Endodermal cell (in vitro differentiated cells): ENCODE measurements at places on chromosomes 5 and 9. TPM values are rescaled to one million over a fixed set of nuclear protein-coding genes. Genes with fewer than 3 reads are reported as not detected.

DNA sequence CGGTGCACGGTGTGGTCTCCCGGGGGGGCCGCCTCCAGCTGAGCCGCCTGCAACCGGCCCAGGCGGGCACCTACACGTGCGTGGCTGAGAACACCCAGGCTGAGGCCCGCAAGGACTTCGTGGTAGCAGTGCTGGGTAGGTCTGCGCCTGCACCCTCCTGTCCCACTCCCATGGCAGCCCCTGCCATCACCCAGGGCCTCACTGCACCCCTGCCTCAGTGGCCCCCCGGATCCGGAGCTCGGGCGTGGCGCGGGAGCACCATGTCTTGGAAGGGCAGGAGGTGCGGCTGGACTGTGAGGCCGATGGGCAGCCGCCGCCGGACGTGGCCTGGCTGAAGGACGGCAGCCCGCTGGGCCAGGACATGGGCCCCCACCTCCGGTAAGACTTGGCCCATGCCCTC, 53.8 kb upstream of the ASS1 start:
- no peaks in the 10 kb centered on the region for H3K36me3 ChIP-seq
- DNase-seq = no peak
- no peak overlapping the region for H3K4me3 ChIP-seq

DNA sequence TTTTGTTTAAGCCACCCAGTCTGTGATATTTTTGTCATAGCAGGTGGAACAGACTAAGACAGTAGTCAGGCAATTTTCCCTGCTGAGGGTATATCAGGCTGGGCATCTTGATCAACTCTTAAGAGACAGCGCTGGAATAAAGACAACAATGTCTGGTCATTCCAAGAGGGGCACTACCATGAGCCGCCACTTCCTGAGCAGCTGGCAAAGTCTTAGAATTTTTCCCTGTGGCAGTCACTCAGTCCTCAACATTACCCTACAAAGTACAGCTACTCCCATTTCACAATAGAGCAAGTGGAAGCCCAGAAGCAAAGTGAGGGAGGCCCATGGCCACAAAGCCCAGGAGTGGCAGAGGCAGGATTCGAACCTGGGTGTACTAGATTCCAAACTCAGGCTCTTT, 74.8 kb downstream of the SH3PXD2B start:
- no peaks in the 10 kb centered on the region for H3K27me3 ChIP-seq
- no peak overlapping the region for H3K27ac ChIP-seq
- DNase-seq = no peak
- peaks cover 66% of the 10 kb centered on the region for H3K36me3 ChIP-seq
- H3K4me3 ChIP-seq = no peak overlapping the region
- H3K4me1 ChIP-seq = no peaks in the 10 kb centered on the region

The OBP2A gene
- not detected in 3 replicates for total RNA-seq

DNA sequence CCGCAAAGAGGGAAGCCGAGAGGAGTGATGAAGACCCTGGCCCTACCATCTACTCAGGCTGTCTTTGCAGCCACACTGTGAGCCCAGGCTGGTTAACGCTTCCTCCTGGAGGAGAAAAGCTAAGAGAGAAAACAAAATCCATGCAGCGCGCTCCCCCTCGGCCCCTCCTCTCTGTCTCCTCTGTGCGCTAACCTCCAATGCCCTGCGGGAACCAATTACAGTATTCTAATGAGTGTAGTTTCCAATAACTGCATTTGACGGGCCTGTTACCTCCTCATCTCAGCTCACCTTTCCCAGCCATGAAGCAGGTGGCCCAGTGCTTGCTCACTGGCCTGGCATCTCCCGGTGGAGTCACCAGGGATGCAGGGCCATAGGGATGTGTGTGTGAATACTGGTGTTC, 565.5 kb downstream of the EBF1 start:
- H3K36me3 ChIP-seq = no peaks in the 10 kb centered on the region
- no peak overlapping the region for H3K27ac ChIP-seq
- no peaks in the 10 kb centered on the region for H3K4me1 ChIP-seq
- DNase-seq = peak; percentile 51

DNA sequence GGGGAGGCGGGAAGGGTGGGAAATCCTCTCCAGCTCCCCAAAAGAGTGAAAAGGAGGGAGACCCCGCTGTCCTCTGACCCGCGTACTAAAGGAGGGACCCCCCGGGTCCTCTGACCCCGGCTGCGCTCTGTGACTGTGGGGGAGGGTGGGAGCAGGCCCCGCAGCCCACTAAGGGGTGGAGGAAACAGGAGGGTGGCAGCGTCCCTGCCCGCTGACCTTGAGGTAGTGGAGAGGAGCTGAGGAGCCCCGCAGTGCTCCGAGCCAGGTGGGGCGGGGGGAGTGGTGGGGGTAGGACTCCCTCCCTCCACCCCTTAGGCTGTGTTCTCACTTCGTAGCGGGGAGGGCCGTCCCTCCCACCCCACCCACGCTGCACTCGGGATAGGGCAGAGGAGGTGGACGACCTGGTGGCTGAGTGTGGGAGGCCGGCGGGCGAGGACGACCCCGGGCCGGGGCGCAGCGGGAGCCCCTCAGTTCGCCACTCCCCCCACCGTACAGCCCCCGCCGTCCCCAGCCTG, 449 bp upstream of the ADCY2 start:
- H3K27ac ChIP-seq = no peak overlapping the region
- H3K36me3 ChIP-seq = no peaks in the 10 kb centered on the region
- H3K4me3 ChIP-seq = peak overlapping the region; percentile 79
- H3K27me3 ChIP-seq = peaks cover 6% of the 10 kb centered on the region
- DNase-seq = peak; percentile 84
- H3K4me1 ChIP-seq = peaks cover 4% of the 10 kb centered on the region

DNA sequence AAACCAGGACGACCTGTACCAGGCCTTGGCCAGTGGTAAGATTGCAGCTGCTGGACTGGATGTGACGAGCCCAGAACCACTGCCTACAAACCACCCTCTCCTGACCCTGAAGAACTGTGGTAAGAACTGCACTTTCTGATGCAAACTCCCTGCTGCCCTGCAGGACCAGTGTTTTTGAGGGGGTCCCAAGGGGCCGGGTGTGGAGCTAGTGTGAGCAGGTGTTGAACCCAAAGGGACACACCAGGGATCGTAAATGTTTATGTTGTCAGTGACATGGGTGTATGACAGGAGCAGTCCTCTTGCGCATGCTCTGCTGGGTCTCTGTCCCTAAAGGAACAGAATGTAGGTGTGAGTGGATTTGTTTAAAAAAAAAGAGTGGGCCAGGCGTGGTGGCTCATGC, 9.5 kb downstream of the GRHPR start:
- H3K27ac ChIP-seq = no peak overlapping the region
- H3K4me3 ChIP-seq = no peak overlapping the region
- H3K27me3 ChIP-seq = no peaks in the 10 kb centered on the region
- H3K36me3 ChIP-seq = peaks cover 86% of the 10 kb centered on the region
- H3K4me1 ChIP-seq = peaks cover 7% of the 10 kb centered on the region
- no peak for DNase-seq

DNA sequence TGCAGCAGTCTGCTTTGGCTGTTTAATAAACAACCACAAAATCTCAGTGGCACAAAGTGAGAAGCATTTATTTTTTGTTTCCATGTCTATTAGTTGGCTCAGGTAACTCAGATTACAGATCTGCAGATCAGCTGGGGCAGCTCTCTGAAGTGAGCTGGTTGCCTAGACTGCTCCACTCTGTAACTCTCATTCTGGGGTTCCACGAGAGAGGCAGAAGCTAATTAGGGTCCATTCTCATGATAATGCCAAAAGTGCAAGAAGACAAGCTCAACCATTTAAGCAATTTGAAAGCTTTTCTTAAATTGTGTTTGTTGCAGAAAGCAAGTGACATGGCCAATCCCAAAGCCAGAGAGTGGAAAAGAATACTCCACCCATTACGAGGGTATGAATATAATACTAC, 13.2 kb downstream of the MEIKIN start:
- DNase-seq = no peak
- no peaks in the 10 kb centered on the region for H3K36me3 ChIP-seq
- H3K27ac ChIP-seq = no peak overlapping the region
- no peaks in the 10 kb centered on the region for H3K27me3 ChIP-seq
- no peaks in the 10 kb centered on the region for H3K4me1 ChIP-seq
- H3K4me3 ChIP-seq = no peak overlapping the region

DNA sequence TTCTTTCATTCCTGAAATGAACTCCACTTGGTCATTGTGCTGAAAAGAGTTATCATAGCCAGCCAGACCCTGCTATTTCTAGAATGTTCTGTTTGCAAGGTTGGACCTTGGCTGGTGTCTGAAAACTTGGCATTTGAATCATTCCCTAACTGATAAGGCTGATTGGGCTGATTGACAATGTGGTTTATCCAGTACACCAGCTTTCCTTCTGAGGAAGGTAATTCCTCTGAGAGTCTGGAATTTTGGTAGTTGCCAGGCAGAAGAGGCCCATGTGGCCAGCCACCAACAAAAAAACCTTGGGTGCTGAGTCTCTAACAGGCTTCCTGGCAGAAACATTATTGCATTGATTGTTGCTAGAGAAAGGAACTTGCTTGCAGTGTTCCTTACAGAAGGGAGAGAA, 15.3 kb downstream of the SEC61B start:
- no peaks in the 10 kb centered on the region for H3K4me1 ChIP-seq
- no peak for DNase-seq
- no peak overlapping the region for H3K4me3 ChIP-seq
- no peak overlapping the region for H3K27ac ChIP-seq

DNA sequence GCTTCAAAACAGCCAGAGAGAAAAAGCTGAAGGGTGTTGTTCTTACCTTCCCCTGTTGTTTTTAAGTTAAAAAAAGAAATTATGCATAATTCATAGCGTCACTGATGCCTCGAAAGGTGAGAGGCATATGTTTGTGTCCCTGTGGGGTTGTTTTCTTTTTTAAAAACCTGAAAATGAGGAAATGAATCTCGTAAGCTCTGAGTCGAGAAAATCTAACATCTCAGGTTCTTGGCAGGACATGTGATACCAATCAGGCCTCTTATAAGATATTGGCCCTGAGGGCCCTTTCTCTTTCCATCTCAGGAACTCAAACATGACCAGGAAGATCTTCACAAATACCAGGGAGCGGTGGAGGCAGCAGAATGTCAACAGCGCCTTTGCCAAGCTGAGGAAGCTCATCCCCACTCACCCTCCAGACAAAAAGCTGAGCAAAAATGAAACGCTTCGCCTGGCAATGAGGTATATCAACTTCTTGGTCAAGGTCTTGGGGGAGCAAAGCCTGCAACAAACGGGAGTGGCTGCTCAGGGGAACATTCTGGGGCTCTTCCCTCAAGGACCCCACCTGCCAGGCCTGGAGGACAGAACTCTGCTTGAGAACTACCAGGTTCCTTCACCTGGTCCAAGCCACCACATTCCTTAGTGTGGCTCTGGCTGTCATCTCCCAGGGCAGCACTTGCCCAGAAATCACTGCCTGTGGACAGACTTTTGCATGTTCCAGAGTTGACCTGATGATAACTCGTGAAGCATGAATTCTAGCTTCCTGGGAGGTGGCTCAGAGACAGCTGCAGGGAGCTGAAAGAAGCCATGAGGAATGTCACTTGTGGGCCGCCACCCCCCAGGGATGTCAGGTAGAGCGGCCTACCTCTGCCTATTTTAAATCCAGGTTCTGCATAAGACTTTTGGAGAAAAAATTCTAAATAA, at the start of gene TAL2:
Gene TAL2 (plus strand): TSS at position 274 of the 921 bp plus-strand sequence. CDS start 40 bp downstream, at position 314.
- DNase-seq = no peak
- peaks cover 7% of the 10 kb centered on the region for H3K4me1 ChIP-seq
- H3K27ac ChIP-seq = no peak within 1 kb of the TSS
- H3K36me3 ChIP-seq = no peaks in the 10 kb centered on the region

DNA sequence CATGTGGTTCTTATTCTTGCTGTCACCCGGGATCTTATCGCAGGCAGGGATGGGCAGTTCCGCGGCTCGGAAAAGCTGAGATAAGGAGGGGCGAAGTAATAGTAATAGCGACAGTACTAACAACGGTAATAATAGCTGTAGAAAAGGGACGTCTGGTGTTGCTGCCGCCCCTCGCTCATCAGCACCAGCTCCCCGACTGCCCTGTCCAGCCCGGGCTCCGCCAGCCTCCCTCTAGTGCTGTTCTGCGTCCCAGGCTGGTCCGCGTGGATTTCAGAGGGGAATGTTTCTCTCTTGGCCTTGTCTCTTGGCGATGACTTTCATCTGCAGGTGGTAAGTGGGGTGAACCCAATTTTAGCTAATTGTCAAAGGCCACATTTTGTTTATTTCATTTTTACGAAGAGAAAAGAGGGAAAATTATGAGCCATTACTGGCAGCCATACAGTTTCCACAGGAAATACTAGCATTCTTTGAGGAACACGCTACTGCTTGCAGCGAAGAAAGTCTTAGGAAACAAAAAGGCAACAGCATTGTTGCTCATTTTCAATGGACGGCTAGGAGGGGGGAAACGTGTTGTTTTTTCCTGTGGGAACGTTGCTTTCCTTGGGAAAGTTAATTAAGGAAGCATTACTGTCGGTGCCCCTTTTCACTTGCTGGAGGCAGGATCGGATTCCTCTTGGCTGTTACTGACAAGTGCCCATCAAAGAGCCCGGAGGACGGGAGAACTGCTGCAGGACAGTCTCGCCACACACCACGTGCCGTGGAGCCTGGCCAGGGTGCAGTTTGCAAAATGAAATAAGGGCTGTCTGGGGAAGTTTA, 762 bp downstream of the SNCAIP start:
- no peaks in the 10 kb centered on the region for H3K36me3 ChIP-seq
- peak; percentile 58 for DNase-seq
- H3K4me1 ChIP-seq = peaks cover 5% of the 10 kb centered on the region
- peak overlapping the region; percentile 82 for H3K4me3 ChIP-seq
- H3K27ac ChIP-seq = peak overlapping the region; percentile 50
- H3K27me3 ChIP-seq = peaks cover 68% of the 10 kb centered on the region

DNA sequence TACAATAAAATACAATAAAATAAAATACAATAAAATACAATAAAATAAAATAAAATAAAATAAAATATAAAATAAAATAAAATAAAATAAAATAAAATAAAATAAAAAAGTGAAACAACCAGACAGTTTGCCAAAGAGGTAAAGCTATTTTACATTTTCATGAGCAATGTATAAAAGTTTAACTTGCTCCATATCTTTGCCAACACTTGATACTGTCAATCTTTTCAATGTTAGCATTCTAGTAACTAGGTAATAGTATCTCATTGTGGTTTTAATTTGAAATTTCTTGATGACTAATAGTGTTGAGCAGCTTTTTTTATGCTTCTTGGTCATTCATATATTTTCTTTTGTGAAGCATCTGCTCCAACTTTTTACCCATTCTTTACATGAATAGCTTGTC, 17.3 kb downstream of the TTC33 start:
- no peaks in the 10 kb centered on the region for H3K27me3 ChIP-seq
- peaks cover 26% of the 10 kb centered on the region for H3K36me3 ChIP-seq
- H3K4me3 ChIP-seq = no peak overlapping the region
- DNase-seq = no peak

GRCh38 chr9:134359493-134360179, 33.4 kb downstream of the RXRA start:
- no peak for DNase-seq
- no peak overlapping the region for H3K4me3 ChIP-seq
- no peak overlapping the region for H3K27ac ChIP-seq
- no peaks in the 10 kb centered on the region for H3K36me3 ChIP-seq

The LHFPL2 gene
- total RNA-seq = 95.5 to 247 TPM (median 238 TPM) in 3 replicates

- no peak overlapping the region for H3K27ac ChIP-seq
- H3K27me3 ChIP-seq = no peaks in the 10 kb centered on the region
- no peak overlapping the region for H3K4me3 ChIP-seq
- H3K36me3 ChIP-seq = no peaks in the 10 kb centered on the region
Measured at GRCh38 chr9:74041588-74041987, 455.5 kb upstream of the RORB start.

The EFNA5 gene
- 49.8 and 63.1 TPM in 2 replicates for total RNA-seq
